ENCODE measurements at places on chromosomes 5 and 9.
A peak's percentile ranks its signal among the peaks of the same experiment; 100 is the strongest.

DNA sequence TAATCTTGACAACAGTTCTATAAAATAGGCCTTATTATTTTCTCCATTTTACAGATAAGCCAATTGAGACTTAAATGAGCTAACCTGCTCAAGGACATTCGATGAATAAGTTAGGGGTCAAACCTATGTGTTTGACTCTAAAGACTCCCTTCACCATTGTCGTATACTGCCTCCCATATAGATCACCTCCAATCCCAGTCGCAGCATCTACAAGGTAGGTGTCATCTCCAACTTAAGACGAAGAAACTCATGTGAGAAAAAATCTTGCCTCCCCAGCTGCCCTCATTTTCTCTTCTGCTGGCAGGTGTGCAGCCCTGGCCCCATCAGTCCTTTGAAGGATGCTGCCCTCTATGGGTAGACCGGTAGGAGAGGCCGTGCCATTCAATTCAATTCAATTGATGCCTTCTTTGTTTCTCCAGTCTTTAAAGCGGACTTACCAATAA lies 75.2 kb upstream of the SMARCA2 start:
- DNase-seq, result peak; percentile 12

GRCh38 chr9:135214706-135215105 lies 127.2 kb downstream of the OLFM1 start:
- DNase-seq, result no peak

- DNase-seq, result no peak
These were observed 11.4 kb downstream of the MRPL36 start for GRCh38 chr5:1788200-1788599.

- DNase-seq, result no peak
These were observed 164.8 kb upstream of the WWC1 start for GRCh38 chr5:168126606-168127005.

DNA sequence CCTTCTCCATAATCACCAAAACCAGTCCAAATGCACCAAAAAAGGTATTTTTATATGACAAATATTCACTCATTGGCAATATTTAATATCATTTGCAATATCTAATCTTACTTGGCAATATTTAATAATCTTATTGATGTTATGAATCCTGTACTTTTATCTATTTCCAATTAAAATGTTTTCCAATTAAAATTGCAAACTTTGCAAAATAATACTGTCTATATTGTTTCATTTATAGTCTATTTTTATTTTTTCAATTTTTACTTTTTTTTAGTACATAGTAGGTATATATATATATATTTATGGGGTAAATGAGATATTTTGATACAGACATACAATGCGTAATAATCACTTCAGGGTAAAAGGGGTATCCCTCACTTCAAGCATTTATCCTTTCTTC lies 109.9 kb downstream of the AGTPBP1 start:
- DNase-seq, result no peak

- no peak for DNase-seq
These were observed 30.0 kb downstream of the DAB2IP start for GRCh38 chr9:121681404-121681803.

DNA sequence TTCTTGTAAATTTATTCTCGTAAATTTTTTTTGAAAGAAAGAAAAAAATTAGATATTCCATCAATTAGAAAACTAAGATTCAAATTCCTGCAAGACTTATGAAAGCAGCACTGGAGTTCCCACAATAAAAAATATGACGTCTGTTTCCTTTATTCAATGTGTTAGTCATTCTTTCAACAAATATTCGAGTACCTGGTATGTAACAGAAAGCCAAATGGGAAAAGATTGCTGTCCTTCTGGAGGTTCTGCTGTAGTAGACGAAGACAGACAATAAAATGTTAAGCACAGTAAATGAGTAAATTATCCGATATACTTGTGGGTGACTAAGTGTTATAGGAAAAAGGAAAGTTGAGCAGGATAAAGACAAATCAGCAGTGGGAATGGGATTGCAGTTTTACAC lies 92.2 kb downstream of the ADAMTSL1 start:
- DNase-seq, result no peak

Measured in K562 (cell line).